ENCODE measurements at places on chromosomes 5 and 9. TPM values are rescaled to one million over a fixed set of nuclear protein-coding genes. Genes with fewer than 3 reads are reported as not detected.

The ZBED3 gene
- total RNA-seq = 2.6 TPM

The SLC31A1 gene
- 41.5 TPM for total RNA-seq

The ZNF879 gene
- total RNA-seq = 5.6 TPM

The NUTM2F gene
- total RNA-seq = not detected

The CDH12 gene
- total RNA-seq = not detected

The GDNF gene
- 0.43 TPM for total RNA-seq

The SUSD3 gene
- total RNA-seq = 3.2 TPM

The SLC45A2 gene
- total RNA-seq = not detected

The FOXD4L5 gene
- under 0.01 TPM for total RNA-seq

The PIP5KL1 gene
- 2.6 TPM for total RNA-seq

The KCNV2 gene
- total RNA-seq = not detected

The OR1Q1 gene
- not detected for total RNA-seq

The CDC20B gene
- not detected for total RNA-seq

The ARAP3 gene
- 7.7 TPM for total RNA-seq

The C5orf52 gene
- total RNA-seq = not detected

The SLC27A6 gene
- total RNA-seq = 0.32 TPM

The NKD2 gene
- total RNA-seq = 2.2 TPM

The SELENOP gene
- 15.5 TPM for total RNA-seq

The CBY3 gene
- total RNA-seq = not detected

All from fibroblast of villous mesenchyme (primary cell).